ENCODE measurements at places on chromosomes 2 and 18.

GRCh38 chr18:39494211-39494896 lies 1928.8 kb upstream of the CELF4 start:
- no peak for DNase-seq

DNA sequence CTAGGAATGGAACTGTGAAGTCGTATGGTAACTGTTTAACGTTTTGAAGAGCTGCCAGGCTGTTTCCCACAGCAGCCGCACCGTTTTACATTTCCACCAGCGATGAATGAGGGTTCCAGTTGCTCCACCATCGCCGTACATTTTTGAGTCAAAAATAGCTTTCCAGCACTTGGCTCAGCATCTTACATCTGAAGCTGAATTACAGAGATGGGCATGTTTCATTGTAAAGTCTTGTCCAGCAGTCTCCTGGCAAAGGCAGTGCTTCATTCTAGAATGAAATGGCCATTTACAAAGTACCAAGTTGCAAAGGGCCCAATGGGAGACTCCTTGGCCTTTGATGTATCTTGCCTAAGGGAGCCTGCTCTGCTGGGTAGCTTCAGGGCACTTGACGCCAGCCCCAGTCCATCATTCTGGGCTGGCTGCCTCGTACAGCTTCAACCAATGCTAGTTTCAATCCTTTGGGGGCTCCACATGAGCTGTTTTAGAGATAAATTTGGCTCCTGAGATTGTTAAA lies 45.1 kb downstream of the ATIC start:
- no peak for DNase-seq

GRCh38 chr2:106095478-106096298 lies 98.4 kb downstream of the UXS1 start:
- no peak for DNase-seq

DNA sequence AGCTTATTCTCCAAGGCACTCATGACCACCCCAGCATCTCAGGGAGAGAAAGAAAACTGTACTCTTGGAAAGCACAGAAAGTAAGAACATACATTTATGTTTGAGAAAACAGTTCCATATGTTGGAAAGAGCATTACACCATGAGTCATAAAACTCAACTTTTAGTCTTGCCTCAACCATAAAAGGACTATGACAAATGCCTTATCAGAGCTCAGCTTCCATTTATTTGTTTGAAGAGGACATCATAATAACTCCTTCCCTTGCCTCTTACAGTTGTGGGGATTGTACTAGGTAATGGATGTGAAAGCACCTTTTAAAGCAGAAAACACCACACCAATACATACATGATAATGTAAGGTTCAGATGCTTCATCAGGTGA lies 370.8 kb downstream of the LNPK start:
- peak; percentile 26 for DNase-seq

DNA sequence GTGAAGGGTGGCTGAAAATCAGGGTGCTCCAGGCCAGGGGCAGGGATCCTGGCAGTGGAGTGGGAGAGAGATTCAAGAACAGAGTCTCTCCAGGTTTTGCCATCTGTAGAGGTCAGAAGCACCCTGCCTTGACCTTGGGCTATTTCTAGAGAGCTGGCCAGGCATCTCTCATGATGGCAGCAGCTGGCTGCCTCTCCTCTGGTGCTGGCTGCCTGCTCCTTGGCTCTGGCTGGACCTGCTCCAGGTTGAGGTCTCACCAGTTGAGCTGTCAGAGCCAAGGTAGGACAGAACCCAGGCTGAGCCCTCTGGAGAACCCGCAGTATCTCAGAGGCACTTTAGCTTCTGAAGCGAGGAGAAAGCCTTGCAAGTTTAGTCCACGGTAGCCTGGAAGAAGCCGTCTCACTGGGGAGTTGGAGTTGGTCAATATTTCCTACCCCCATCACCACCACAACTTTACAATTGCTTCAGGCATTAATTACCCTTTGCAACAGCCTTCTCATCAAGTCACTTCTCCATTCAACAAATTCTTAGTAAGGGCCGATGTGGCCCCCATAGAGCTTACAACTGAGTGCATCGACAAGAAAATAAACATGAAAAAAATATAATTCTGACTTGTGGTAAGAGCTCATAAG lies 25.6 kb downstream of the GNLY start:
- no peak for DNase-seq

- no peak for DNase-seq
Observed at GRCh38 chr2:216119986-216120385, 10.8 kb downstream of the XRCC5 start.

DNA sequence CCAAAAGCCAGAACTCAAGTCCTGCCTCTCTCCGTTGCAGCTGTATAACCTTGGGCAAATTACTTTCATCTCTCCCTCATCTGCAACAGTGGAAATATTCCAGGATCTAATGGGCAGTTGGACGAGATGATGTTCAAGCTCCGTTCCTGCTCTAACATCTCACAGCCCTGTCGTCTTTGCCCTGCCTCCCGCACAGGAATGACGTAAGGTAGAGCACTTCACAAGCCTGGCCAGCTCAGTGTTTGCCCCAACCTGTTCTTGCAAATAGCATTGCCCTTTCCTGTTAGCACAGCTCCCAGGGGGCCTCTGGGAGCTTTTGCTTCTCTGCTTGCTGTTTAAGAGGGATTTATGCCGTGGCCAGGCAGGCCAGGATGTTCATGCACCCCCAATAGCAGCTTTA lies 107.9 kb downstream of the KLHL29 start:
- no peak for DNase-seq

DNA sequence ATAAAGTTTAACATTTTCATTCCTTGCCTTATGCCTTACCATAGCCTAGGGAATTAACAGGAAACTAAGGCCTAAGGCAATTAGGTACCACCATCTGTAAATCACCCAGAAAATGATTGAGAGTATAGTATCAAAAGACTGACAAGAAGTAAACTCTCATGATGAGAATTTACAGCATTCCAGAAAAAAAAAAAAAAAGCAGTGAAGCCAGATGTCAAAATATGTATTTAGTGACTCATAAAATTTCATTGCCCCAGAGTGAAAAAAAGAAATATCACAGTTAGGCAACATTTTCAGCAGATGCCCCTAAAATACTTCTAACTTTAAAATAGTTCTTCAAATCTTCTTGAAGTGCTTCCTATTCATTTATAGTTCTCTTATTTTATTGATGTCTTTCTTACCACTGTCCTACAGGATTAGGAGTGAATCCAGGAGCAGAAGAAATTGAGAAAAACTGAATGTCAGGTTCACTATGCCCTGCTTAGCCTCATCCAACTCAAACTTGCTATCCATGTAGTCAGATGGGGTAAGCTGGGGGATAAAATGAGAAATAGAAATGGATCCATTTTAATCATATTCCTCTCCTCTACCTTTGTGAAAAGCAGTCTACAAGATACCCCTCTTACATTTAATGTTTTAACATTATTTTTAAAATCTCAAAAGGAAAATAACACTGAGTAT lies 57.3 kb upstream of the TANK start:
- peak; percentile 61 for DNase-seq

DNA sequence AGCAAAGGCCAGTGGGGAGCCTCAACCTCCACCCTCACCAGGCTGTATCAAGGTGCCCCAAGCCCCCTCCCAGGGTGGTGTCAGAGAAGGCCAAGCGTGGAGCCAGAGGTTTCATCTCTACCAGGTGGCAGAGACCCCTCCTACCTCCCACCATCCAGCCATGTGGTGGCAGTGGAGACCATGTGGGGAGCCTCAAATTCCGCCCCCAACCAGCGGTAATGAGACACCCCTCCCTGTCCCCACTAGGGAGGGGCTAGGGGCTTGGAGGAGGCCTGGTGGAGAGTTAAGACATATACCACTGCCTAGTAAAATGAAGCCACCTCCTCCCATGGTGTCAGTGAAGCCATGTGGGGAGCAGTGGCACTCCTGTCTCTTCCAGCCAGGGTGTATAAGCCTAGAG lies 24.4 kb upstream of the YPEL5 start:
- no peak for DNase-seq

DNA sequence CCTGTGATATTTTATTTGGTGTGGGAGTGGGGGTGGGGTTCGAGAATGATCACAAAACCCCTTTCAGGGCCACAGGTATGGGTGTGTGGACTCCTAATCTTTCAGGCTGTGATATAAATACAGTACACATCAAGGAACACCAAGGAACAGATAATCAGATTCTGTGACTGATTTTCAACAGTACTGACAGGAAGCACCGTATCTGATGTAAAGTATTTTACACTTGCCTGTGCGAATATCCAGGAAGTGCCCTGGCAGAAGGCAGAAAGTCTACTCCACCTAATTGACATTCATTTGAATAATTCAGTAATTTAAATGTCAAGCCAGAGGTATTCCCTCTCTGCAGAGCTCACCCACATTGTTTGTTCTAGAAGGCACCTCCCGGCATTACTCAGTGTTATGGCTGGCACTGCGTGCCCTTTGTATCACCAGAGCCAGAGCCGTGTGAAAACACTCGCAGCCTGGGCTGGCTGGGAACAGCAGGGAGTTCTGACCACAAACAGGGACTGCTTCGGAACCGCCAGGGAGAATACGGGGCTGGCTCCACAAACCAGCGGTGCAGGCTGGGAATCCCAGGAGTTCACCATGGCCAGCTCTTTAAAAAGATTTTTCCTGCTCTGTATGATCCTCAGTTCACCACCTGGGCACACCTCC lies 91.8 kb downstream of the ACVR1 start:
- DNase-seq: peak; percentile 85

- DNase-seq: no peak
Observed at GRCh38 chr2:200449149-200449548, 60.7 kb downstream of the KCTD18 start.

GRCh38 chr18:9846162-9846925 lies 39.4 kb upstream of the TXNDC2 start:
- DNase-seq: no peak

DNA sequence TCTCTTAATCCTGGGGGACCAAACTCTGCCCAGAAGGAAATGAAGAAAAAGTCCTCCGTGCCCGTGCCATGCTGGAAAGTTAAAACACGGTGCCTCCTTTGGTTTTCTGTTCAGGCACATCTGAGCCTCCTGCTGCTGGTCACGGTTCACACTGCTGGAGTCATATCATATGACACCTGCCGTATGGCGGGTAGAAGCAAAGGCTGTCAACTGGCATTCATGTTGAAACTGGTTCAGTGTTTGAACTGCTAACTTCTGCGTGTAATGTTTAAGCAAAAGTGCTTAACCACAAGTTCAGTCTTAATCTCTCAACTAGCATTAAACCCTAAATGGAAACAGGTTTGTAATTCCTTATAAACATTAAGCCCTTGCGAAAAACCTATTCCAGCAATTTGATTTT lies 3.1 kb downstream of the STK39 start:
- DNase-seq: peak; percentile 35

DNA sequence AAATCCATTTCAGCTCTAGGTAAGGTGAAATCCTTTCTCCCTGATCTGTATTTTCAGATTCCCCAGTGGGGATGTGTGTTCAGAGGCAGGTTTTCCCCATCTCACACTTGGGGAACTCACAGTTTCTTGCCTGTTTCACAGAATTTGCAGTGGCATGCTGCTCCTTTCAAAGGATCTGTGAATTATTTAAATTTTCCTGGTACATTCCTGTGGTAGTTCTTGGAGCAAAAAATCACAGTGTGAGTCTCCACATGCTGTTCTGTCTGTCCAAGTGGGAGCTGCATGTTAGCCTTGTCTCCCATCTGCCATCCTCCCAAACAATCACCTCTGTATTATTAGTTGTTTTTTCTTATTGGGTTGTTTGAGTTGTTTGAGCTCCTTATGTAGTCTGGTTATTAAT lies 372.9 kb downstream of the ARL6IP6 start:
- DNase-seq: no peak

DNA sequence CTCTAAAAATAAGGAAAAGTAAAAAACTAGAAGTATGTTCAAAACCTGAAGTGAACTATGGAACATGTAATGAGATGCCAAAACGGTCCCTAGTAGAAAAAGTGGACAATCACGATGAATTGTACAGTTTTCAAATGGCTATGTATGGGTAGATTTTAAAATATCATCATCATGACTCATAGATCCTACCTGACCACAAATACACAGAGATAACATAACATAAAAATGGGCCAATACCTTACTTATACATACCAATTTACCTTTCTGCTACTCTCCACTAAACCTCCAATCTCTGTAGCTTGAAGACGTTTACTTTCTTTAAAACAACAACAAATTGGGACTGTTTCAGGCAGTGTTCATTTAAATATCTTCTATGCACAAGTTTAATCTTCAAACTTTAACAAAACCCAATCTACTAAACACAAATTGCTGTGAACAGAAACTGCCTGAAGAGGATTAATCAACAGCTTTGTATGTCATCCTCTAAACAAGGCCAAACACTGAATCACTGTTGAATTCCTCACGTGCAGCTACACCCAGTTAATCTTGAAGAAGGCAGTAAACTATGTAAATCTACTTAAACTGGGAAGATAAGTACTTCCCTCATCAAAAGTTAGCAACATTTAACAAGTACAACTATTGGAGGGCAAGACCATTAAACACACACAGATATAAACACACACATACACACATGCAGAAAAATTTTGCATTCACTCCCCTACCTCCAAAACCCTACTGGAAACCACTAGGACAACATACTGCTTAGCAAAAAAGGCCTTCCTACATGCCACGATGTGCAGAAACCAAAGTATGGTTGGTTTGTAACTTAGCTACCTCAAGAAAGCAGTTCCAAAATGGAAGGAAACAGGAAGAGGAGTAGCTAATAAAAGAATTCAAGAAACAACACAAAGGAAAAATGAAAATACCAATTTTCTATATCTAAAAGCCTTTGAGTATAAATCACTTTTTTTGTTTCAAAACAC lies 90.3 kb downstream of the RBMS1 start:
- no peak for DNase-seq

DNA sequence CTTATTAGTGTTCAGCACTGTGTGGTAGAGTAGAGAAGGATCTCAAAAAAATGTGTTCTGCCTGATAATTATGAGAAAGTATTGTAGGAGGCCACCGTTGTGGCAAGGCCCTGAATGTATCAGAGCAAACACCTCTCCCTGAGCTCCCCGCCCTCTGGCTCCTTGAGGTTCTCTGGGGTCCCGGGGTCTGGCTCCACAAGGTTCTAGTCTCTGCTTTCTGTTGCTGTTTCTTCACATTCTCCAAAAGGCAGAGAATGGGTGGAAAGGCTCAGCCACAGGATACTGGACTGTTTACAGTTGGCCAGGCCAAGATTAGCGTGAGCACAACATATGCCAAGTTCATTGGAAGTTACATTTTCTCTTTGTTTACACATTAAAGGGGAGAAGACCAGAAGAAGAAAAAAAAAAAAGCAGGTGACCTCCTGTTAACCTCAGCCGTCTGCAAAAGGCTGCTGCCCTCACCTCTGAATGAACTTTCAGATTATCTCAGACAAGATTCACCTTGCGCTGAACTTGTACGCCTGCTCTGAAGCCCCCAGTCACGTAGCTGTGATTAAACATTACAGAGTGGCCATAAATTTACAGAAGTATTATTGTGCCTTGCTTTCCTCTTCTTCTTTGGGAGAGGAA lies 56.6 kb upstream of the CYP26B1 start:
- DNase-seq: no peak

GRCh38 chr2:234863043-234863934 lies 88.5 kb upstream of the SH3BP4 start:
- DNase-seq: peak; percentile 49

DNA sequence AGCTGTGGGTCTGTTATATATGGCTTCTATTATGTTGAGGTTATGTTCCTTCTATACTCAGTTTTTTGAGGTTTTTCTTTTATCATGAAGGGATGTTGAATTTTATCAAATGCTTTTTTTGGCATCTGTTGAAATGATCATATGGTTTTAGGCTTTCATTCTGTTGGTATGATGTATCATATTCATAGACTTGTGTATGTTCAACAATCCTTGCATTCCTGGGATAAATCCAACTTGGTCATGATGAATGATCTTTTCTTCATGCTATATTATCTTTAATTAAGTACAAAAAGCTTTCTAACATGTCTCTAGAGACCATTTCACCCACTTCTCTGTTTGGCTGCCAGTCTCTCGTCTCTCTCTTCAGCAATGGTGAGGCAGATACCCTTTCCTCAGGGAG lies 54.2 kb downstream of the MDH1 start:
- DNase-seq: no peak
